T-helper 1 cell (primary cell): ENCODE measurements at places on chromosomes 5 and 9.

DNA sequence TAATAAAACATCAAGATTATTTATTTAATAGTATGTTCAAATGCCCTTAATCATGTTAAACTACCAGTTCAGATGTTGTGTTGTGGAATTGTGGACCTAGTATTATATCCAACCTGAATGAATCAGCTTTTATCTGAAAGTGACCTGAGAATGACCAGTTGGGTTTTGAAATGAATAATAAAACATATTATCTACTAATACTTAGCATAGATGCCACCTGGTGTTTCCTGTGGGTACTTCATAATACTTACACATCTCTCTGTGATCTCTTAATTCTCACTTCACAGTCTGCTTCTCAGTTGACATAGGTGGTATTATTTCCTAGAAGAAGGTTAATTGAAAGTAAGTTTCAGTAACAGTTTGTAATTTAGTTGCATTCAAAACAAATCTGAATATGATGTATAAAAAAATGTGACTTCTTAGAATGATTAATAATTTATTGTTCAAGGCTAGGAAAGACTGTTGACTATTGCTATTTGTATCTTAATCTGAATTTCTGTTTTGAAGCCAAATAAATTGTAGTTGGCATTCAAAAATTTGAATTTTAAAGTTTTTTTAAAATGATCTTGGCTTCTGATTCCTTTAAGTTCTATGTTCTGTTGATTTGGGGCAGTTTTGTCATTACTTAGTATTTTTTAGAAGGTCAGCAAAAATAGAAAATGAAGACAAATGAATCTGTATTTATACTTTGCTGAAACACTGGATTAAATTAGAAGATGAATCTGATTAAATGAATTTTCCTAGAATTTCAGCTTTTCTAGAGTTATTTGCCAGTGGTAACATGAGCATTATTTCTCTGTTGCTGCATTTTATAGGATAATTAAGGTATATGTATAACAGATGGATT is 48.2 kb downstream of the KIF2A start:
- no peak for DNase-seq

GRCh38 chr5:171493646-171494393 is 74.4 kb downstream of the FGF18 start:
- DNase-seq, result no peak

- DNase-seq, result no peak
Observed at GRCh38 chr5:113518884-113519283, 5.4 kb downstream of the YTHDC2 start.

DNA sequence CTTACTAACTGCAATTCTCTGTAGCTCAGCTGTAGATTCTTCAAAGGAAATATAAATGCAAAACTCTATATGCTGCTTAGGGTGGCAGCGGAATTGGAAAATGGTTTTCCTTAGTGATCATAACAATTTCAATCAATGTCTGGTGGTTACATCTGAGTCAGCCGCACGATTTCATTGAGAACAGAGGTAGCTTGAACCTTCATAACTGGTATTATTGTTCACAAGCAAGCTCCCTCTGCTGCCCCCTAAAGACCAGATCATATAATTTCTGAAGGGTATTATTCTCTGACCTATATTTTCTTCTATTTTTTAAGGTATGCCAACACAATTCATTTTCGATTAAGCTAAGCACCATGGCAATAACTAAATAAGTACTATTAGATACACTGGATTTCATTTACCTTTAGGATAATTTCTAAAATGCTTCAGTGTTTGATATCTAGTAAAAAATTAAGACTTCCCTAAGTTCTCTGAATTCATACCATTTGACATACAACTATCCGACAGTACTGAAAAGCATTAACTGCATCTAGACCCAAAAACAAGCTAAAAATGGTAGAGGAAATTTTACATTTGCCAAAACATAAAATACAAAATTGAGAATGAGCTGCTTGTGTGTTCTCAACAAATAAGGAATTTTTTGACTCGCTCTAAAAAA is 181.1 kb upstream of the SPEF2 start:
- DNase-seq, result no peak
